ENCODE measurements at places on chromosomes 6 and 20.

- peak; percentile 64 for DNase-seq
Observed at GRCh38 chr6:2764610-2765165, 505 bp upstream of the WRNIP1 start.

GRCh38 chr6:119832411-119832810 lies 482.9 kb upstream of the MAN1A1 start:
- no peak for DNase-seq

DNA sequence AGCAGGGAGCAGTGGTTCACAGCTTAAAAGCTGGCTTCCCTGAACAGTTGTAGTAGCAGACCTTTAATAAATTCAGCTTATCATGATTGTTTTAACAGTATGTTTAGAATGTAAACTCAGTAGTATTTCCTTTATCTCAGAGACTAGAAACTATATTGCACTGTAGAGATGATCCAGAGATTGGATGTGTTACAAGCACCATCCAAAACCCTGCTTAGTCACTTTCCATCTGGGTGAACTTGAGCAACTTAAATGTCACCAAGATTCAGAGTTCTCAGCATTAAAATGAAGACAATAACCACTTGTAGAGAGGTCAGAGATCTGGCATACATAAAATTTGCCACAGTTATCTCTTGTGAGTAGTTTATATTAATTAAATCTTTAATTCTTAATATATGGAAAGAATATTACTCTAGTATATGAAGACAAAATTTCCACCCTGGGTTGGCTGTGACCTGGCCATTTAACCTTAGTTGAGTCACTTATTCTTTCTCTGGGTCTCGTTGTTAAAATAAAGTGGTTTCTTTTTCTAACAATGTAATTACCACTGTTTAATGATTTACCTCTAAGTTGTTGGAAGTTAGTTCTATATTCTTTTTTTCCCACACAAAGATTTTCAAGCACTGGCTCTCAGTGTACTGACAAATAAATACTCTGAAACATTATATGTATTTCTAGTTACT lies 239.2 kb upstream of the FKBP1C start:
- DNase-seq: no peak

DNA sequence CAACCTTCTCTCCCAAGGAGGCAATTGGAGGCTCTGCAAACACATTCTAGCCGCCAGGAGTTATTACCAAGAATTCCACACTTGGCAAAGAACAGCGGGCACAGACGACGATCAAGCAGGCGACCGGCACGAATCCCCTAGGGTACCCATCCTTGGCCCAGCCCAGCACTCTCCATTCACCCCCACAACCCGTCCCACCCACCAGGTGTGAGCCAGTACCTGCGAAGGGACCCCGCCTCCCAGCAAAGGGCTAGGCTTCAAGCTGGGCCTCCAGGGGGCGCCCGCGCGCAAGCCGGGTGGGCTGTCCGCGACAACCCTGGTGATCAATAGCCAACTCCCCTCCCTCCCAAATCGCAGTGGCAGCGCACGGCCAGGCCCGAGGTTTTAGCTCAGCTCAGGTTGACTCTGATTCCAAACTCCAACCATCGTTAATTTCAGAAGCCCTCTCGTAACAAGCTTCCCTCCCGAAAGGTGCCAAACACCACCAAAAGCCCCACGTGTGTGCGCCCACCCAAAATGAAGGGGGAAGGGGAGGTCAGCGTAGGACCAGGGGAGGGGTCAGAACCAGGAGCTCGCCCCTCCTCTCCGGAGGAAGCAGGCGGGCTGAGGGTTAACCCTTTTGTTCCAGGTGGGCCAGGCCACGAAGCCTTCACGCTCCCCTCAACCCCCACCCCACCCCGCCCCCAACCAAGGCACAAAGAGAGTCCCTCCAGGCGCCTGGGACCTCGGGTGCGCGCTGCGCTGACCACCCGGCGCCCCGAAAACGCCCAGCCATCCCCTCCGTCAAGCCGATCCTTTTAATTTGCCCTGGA lies 2.1 kb downstream of the SALL4 start:
- peak; percentile 54 for DNase-seq

GRCh38 chr20:46433051-46433450 lies 26.6 kb upstream of the ELMO2 start:
- no peak for DNase-seq

DNA sequence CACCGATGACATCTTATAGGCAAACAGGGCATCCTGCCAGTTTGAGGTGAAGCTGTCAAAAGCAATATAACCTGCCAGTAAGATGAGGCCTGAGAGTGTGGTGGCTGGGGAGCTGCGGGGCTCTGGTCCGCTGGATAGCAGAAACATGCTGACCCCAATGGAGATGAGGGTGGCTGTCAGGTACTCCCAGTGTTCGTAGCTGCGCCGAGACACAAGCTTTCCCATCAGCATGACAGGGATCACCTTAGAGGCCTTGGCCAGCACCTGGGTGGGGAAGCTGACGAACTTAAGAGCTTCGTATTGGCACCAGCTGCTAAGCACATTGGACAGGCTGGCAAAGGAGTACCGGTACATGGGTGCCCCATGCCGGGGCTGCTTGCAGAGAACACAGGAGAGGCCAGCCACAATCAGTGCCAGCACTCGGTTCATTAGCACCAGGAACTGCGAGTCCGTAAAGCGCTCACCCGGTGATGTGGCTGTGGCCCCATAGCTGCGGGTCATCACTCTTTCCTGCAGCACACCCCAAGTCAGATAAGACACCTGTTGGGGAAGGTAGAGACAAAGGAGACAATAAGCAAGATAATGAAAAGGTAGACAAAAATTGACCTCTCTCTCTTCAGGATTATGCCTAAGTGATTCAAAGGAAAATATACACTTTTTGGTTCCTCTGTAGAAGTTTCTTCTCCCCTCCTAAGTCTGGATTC lies 2.1 kb downstream of the SLC35B2 start:
- DNase-seq: no peak

DNA sequence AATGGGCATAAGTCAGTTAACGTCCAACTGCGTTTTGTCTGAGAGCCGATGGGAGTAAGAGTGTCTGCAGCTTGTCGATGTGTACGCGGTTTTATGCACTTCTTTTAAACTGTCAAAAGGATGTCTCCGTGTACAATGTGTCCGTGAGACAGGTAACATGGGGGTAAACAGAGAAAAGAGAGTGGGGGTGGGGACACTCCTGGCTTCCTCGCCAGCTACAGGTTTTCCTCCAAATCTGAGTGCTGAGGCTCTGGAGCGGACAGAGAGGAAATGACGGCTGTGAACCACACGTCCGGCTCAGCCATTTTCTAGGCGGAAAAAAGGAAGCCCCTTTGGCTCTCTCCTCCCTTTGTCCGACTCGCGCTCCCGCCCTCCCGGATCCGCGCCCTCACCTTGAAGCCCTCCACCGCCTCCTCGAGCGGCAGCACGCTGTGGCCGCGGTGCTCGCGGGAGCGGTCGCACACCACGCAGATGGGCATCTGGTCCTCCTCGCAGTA lies 916 bp downstream of the TRIM27 start:
- DNase-seq: no peak

GRCh38 chr6:28254121-28254519 lies 2.1 kb upstream of the ZKSCAN4 start:
- DNase-seq: no peak

DNA sequence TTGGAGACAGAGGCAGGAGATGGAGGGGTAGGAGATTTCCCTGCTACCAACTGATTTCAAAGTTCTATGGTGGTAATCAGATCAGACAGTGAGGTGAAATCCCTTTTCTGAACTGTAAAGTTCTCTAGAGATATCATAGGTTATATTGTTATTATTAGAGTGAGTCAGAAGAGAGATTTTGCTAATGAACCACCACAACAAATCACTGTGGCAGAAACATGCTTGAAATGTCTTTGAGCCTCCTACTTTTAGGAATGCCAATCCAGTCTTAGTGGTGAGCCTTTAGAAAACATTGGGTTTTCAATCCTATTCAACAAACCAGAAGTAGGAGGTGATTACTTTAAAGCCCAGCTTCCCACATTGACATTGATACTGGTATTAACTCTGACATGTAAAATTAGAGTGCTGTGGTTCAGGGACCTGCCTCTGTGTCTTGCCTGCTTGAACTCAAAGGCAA lies 136.7 kb upstream of the CNR1 start:
- DNase-seq: peak; percentile 11

DNA sequence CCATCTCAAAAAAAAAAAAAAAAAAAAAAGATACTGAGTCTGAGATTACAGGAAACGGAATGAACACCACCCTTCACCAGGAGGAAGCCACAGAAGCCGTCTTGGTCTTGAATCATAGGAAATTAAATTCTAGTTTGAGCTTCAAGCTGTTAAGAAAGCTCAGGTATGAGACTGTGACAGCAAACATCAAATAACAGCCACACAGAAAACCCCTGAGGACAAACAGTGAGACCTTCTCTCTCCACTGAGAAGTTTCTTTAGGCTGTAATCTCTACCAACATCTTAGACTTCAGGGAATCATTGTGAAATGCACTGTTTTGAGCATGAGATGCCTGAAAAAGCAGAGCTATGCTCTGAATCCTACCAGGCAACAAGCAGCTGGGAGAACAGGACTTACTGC lies 30.8 kb downstream of the PDE10A start:
- no peak for DNase-seq

DNA sequence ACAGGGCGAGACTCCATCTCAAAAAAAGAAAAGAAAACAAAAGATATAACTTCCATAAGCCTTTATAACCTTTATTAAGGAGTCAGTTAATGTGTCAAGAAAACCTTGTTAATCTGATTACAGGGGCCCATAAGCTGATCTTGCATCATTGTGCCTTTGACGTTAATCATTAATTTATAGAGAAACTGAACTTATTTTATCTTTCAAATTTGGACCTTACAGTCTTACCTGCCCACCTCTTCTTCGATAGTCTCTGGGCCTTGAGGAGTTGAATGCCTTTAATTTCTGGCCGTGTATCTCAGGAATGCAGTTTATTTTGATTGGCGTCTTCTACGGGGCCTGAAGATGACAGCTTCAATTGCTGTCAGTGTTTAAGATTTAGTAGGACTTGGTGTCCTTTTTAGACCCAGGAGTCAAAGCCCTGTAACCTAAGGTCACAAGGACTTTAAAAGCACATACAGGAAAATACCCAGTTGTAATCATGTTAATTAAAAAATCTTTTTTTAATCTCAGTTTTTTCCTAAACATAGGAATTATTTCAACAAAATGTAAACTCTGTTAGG lies 5.8 kb downstream of the ACOT13 start:
- DNase-seq: no peak

DNA sequence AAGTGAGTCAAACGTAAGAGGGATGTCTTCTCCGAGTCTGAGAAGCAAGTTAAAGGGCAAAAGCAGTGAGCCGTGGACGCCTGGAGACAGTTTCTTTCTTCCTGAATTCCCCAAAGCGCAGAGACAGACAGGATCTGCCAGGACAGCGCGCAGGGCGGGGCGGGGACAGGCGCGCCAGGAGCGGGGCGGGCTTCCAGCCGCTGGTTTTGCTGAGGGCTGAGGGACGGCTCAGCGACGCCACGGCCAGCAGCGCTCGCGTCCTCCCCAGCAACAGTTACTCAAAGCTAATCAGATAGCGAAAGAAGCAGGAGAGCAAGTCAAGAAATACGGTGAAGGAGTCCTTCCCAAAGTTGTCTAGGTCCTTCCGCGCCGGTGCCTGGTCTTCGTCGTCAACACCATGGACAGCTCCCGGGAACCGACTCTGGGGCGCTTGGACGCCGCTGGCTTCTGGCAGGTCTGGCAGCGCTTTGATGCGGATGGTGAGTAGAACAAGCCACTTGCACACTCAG lies at the start of gene SCGN:
Gene SCGN (plus strand): TSS at position 209 of the 509 bp plus-strand sequence. CDS start 189 bp downstream, at position 398.
- DNase-seq: peak; percentile 63

- no peak for DNase-seq
Observed at GRCh38 chr6:150349546-150349945, 19.3 kb upstream of the IYD start.

- no peak for DNase-seq
Observed at GRCh38 chr20:60038400-60039008, 80.3 kb downstream of the CDH26 start.

DNA sequence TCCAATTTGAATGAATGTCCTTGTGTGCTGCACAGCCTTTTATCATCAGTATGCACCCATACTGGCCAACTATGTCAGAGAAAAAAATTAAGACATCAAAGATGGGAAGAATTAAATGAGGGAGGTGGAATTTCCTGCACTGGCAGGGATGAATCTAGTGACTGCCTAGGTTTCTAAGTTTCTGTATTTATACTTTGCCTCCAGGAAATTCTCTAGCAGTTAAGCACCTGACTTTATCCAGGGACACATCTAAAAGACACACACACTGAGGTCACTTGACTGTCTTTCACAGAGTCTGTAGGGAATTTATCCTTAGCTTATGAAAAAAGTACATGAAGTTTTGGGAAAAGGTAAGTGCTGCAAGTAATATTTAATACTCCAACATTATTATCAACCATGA lies 636.5 kb upstream of the PTCHD4 start:
- DNase-seq: no peak

DNA sequence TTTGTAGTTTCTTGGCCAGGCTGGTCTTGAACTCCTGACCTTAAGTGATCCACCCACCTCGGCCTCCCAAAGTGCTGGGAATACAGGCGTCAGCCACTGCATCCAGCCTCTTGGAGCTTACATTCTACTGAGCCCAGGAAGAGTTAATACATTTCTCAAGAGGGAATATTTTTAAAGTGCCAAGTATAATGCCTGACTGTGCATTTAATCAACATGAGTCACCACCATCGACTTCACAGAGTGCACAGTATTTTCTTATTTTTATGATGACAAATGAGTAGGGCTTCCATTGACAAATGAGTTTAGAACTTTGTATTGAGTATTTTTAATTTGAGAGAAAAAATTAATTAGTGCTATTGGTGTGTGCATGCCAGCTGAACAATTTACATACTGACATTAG lies 72.2 kb downstream of the SASH1 start:
- DNase-seq: peak; percentile 88

- no peak for DNase-seq
Observed at GRCh38 chr6:74631564-74631963, 574.3 kb downstream of the COL12A1 start.

DNA sequence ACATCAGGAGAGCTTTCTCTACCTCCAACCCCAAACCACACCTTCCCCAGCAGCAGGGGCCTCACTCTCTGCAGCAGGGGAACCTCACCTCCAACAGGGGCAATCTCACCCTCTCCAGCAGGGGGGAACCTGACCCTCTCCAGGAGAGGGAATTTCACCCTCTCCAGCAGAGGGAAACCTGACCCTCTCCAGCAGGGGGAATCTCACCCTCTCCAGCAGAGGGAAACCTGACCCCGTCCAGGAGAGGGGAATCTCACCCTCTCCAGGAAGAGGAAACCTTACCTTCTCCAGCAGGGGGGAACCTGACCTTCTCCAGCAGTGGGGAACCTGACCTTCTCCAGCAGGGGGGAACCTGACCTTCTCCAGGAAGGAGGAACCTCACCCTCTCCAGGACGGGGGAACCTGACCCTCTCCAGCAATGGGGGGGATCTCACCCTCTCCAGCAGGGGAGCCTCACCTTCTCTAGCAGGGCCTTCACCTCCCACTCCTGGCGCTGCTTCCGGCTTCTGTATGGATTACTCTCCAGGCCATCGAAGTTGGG lies 3.1 kb downstream of the B3GALT4 start:
- peak; percentile 53 for DNase-seq

- DNase-seq: no peak
Observed at GRCh38 chr6:19597809-19598320, 239.3 kb upstream of the ID4 start.

Data from fibroblast of skin of scalp (primary cell).